Sigmoid colon (tissue), 7 donors: ENCODE measurements at places on chromosomes 6 and 20. TPM values are rescaled to one million over a fixed set of nuclear protein-coding genes. Genes with fewer than 3 reads are reported as not detected.

SLC25A27 gene
- polyA plus RNA-seq, result not detected

CPNE5 gene
- 11.6 TPM for polyA plus RNA-seq

LINC00237 gene
- not detected for polyA plus RNA-seq

BCL2L1 gene
- polyA plus RNA-seq, result 76.1 TPM

SLC17A9 gene
- 15.4 TPM for polyA plus RNA-seq

TMEM200A gene
- polyA plus RNA-seq, result 6.3 TPM

KHDC1 gene
- not detected for polyA plus RNA-seq

CRIP3 gene
- 5.2 TPM for polyA plus RNA-seq

APOM gene
- polyA plus RNA-seq, result 3.6 TPM

DSTN gene
- 672 TPM for polyA plus RNA-seq

CAP2 gene
- 3.0 TPM for polyA plus RNA-seq

MANEA gene
- 0.92 TPM for polyA plus RNA-seq

SNAP25 gene
- polyA plus RNA-seq, result 6.8 TPM

GSTA1 gene
- 15.6 TPM for polyA plus RNA-seq

KHDRBS2 gene
- polyA plus RNA-seq, result 0.69 TPM

ZBTB22 gene
- polyA plus RNA-seq, result 11.3 TPM

DZANK1 gene
- 4.2 TPM for polyA plus RNA-seq

LKAAEAR1 gene
- not detected for polyA plus RNA-seq

F13A1 gene
- polyA plus RNA-seq, result 37.0 TPM

CAGE1 gene
- polyA plus RNA-seq, result 0.04 TPM

FLRT3 gene
- under 0.01 TPM for polyA plus RNA-seq

CENPQ gene
- 4.8 TPM for polyA plus RNA-seq

LRRN4 gene
- polyA plus RNA-seq, result not detected

MAFB gene
- 11.4 TPM for polyA plus RNA-seq

GHRH gene
- not detected for polyA plus RNA-seq

SEMG1 gene
- polyA plus RNA-seq, result not detected
